Stimulated activated naive CD4-positive, alpha-beta T cell treated with Interleukin-2 at 50 U/mL for 16 hours (primary cell): ENCODE measurements at places on chromosomes 6 and 20.

DNA sequence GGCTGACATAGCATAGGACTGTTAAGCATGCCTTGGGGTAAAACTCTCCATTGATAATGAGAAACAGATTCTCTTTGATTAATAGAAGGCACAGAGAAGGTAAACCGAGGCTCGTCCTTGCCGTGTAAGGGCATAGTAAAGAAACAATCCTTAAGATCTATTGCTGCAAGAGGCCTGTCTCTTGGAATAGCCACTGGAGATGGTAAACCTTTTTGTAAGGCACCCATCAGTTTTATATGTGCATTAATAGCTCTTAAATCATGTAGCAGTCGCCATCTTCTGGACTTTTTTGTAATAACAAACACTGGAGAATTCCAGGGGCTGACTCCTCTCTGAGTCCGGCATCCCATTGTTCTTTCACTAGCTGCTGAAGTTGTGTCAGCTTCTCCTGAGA lies 8.4 kb upstream of the ABHD12 start:
- DNase-seq: no peak

DNA sequence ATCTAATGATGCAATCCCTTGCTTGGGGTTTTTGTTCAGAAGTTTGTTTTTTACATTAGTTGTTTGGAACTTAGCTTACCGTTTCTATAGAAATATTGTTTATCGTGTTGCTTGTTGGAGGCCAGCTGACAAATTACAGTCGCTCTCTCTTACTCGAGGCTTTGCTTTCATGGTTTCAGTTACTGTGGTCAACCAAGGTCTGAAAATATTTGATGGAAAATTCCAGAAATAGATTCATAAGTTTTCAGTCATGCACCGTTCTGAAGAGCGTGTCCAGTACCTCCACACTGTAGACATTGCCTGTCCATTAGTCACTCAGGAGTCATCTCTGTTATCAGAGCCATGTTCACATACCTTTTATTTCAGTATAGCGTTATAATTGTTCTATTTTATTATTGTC lies 47.9 kb downstream of the DEK start:
- DNase-seq: no peak

DNA sequence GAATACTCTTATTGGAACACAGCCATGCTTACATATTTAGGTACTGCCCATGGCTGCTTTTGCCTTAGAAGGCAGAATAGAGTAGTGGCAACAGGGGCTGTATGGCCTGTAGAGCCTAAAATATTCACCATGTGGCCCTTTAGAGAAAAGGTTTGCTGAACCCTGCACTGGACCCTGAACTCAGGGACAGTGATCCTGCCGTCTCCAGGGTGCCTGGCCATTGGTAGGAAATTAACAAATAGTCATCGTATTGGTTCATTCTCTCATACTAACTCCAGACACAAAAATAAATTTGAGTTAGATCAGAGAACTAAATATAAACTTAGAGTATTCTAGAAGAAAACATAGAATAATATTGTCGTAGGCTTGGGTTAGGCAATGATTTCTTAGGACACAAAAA lies 181.4 kb downstream of the BCAS1 start:
- DNase-seq: no peak

DNA sequence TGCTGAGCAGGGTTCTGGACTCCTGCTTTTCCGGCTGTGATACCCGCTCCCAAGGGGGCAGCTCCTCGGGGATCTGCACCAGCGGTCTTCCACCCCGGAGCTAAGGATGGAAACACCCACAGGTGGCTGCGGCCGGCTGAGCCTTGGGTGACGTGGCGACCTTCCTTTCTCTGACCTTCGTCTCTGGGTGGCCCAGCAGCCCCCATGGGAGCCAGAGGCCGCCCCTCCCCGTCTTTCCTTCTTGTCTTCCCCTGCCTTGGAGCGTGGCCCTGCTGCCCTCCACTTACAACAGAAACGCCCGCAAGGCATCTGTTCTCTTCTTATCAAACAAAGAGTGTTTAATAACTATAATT lies 405.7 kb downstream of the TAF4 start:
- no peak for DNase-seq

DNA sequence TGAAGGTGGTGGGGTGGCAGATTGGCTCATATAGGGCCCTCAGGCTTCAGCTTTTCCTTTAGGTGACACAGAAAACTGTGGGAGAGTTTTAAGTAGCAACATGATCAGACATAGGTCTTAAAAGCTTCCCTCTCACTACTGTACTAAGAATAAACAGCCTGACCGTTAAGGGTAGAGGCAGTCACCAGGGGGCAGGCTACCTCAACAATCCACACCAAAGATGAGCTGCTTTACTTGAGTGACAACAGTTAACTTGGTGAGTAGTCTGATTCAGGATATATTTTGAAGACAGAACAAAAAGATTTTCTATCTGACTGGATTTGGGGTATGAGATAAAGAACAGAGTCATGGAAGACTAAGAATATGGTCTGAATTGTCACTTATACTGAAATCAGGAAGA lies 193.1 kb upstream of the SHLD1 start:
- peak; percentile 12 for DNase-seq

DNA sequence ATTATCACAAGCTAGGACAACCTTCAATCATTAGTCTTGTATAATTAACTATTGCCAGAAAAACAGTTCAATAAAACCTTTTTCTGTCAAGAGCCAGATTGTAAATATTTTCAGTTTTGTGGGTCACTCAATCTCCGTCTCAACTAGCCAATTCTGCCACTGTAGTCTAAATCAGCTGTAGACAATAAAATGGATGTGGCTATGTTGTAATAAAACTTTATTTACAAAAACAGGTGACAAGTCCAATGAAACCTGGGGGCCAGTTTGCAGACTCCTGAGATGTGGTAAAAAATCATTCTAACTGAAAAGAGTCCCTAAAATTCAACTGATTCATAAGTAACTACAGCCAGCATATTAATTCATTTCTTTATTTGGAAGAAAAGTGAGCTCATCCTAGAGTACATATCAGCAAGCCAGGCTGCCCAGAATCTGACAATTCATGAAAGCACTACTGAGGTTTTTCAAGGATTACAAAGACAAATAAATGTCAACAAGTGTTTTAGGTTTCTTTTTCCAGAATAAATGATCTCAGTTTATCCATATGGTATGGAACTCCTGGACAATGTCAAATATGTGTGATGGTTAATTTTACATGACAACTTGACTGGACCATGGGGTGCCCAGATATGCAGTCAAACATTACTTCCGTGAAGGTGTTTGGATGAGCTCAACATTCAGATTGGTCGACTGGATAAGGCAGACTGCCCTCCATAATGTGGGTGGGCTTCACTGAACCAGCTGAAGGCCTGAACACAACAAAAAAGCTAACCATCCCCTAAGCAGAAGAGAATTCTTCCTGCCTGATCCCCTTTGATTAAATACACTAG lies 15.3 kb downstream of the CEP85L start:
- DNase-seq: no peak

DNA sequence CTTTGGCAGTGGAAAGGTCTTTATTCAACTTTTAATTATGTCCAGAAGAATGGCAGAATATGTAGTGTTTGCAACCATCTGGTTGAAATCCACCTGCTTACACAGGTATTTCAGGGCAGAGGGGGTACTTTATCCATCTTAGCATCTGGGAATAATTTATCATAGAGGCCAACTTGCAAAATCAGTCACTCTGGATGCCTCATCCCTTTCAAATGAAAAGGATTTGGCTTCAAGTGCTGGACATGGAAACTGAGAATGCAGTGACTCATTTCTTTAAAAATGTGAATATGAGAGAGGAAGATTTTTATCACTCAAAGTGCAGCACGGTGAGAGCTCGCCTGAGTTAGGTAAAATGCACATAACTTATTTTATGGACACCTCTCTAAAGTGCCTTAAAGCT lies 758.3 kb downstream of the KIF16B start:
- no peak for DNase-seq

GRCh38 chr6:149334682-149335160 lies 17.2 kb downstream of the TAB2 start:
- DNase-seq: no peak

- peak; percentile 77 for DNase-seq
Observed at GRCh38 chr6:3157131-3157933, at the start of gene TUBB2A. TUBB2A (minus strand) TSS chr6:3157544; CDS start chr6:3157463, 81 bp downstream.

- no peak for DNase-seq
Observed at GRCh38 chr6:157717340-157717748, 105.7 kb upstream of the SNX9 start.
